Small intestine (tissue), 16 donors: ENCODE measurements at places on chromosomes 1 and 21. TPM values are rescaled to one million over a fixed set of nuclear protein-coding genes. Genes with fewer than 3 reads are reported as not detected.

GRCh38 chr1:247111700-247112478 lies 7.7 kb upstream of the ZNF669 start:
- no peaks in the 10 kb centered on the region for H3K4me1 ChIP-seq
- DNase-seq = peak; percentile 20
- peaks cover 4% of the 10 kb centered on the region for H3K27me3 ChIP-seq

GRCh38 chr1:229159668-229160544 lies 111.0 kb upstream of the RAB4A start:
- no peak overlapping the region for H3K4me3 ChIP-seq
- DNase-seq = no peak
- H3K36me3 ChIP-seq = no peaks in the 10 kb centered on the region
- no peaks in the 10 kb centered on the region for H3K27me3 ChIP-seq

- no peaks in the 10 kb centered on the region for H3K36me3 ChIP-seq
- no peak overlapping the region for H3K27ac ChIP-seq
- H3K4me3 ChIP-seq = no peak overlapping the region
- no peak for DNase-seq
These were observed 54.0 kb downstream of the COLGALT2 start for GRCh38 chr1:183983371-183984105.

GRCh38 chr1:32208891-32209328 lies at the start of gene DCDC2B:
Gene DCDC2B (plus strand): TSS chr1:32209089. CDS start chr1:32209094, 5 bp downstream.
- H3K4me3 ChIP-seq = no peak within 1 kb of the TSS
- no peaks in the 10 kb centered on the region for H3K36me3 ChIP-seq
- peaks cover 4% of the 10 kb centered on the region for H3K4me1 ChIP-seq
- H3K27me3 ChIP-seq = no peaks in the 10 kb centered on the region
- H3K27ac ChIP-seq = peak within 1 kb of the TSS; percentile 34

DNA sequence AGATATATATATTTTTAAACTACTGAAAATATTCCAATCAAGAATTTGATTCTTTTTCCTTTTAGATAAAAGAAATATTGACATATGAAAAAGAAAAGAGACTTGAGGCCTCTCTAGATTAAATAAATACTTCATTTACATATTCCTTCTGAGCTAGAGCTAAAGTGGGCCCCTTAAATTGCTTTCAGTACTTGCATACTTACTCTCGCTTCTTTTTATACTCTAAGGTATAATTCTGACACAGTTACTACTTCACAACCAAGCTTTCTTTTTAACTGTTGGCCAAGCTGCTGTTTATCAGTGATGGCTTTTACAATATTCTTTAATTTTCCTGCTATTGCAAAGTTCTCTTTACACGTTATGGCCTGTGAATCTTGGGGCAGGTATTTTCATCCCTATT lies 24.6 kb downstream of the EXTL2 start:
- H3K36me3 ChIP-seq = no peaks in the 10 kb centered on the region
- H3K27ac ChIP-seq = no peak overlapping the region
- no peak for DNase-seq
- H3K27me3 ChIP-seq = no peaks in the 10 kb centered on the region
- H3K4me3 ChIP-seq = no peak overlapping the region
- H3K4me1 ChIP-seq = no peaks in the 10 kb centered on the region

DNA sequence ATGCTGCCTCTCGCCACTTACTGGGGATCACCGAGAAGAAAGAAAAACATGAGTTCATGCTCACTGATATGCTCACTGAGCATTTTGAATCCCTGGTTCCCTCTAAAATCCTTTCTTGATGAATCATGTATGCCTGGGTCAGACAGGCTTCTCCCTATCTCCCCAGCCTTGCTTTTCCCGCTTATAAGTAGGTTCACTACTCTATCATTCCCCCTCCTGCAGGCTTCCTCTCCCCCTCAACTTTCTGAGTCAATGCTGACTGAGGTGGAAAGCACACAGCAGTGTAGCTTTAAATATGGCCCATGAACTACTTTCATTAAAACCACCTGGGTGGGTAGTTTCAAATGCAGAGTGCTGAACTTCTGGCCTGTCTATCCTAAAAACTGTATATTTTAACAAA lies 41.7 kb downstream of the FMO4 start:
- H3K4me1 ChIP-seq = no peaks in the 10 kb centered on the region
- peaks cover 2% of the 10 kb centered on the region for H3K27me3 ChIP-seq
- H3K4me3 ChIP-seq = no peak overlapping the region
- H3K27ac ChIP-seq = no peak overlapping the region
- H3K36me3 ChIP-seq = no peaks in the 10 kb centered on the region

- H3K4me1 ChIP-seq = no peaks in the 10 kb centered on the region
- H3K36me3 ChIP-seq = no peaks in the 10 kb centered on the region
- H3K4me3 ChIP-seq = no peak overlapping the region
These were observed 45.3 kb downstream of the EIF2D start for GRCh38 chr1:206566999-206567398.

DNA sequence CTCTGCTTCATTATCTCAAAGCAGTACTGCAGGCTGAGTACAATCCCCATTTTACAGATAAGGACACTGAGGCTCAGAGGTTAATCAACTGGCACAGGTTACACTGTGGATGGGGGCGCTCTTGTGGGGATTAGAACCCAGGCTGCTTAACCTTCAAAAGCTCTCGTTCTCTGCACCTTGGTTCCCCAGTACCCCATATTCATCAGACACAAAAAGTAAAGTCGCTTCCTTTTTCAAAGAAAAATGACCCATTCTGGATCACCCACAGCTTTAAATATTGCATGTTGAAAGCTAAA lies 20.5 kb downstream of the SSBP3 start:
- no peak overlapping the region for H3K27ac ChIP-seq
- no peak overlapping the region for H3K4me3 ChIP-seq
- H3K4me1 ChIP-seq = peaks cover 17% of the 10 kb centered on the region
- no peaks in the 10 kb centered on the region for H3K36me3 ChIP-seq
- no peaks in the 10 kb centered on the region for H3K27me3 ChIP-seq

GRCh38 chr1:10685196-10685807 lies 111.1 kb downstream of the CASZ1 start:
- DNase-seq = no peak
- H3K27me3 ChIP-seq = no peaks in the 10 kb centered on the region
- H3K4me1 ChIP-seq = peaks cover 8% of the 10 kb centered on the region
- no peak overlapping the region for H3K4me3 ChIP-seq
- H3K27ac ChIP-seq = no peak overlapping the region

DNA sequence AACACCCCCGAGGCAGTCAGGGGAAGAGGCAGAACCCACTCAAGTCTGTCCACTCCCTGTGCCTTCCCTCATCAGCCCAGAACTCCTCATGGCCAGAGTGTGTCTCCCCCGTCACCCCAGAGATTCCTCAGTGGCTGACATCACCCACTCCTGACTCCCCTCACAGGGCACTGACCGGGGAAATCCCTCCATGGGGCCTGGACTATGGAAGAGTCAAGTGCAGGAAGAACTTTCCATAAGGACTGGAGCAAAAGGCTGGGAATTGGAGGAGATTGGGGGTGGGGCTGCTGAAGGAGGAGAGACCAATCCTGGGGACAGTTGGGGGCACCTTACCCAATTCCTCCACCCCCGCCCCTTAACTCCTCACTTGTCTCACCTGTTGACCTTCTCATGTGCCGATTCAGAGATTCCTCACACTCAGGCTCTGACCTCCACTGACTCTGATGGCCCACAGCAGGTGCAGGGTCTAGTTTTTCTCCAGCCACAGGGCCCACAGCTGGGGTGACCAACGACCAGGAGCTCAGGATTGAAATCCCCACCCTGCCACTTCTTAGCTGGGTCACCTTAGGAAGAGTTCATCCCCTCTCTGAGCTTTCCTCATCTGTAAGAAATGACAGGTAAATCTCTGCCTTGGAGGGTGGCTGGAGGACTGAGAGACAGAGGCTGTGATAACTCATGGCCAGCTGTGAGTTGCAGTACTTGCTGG lies 481 bp upstream of the EXTL1 start:
- peaks cover 10% of the 10 kb centered on the region for H3K4me1 ChIP-seq
- H3K36me3 ChIP-seq = no peaks in the 10 kb centered on the region
- no peak overlapping the region for H3K4me3 ChIP-seq
- no peak for DNase-seq

DNA sequence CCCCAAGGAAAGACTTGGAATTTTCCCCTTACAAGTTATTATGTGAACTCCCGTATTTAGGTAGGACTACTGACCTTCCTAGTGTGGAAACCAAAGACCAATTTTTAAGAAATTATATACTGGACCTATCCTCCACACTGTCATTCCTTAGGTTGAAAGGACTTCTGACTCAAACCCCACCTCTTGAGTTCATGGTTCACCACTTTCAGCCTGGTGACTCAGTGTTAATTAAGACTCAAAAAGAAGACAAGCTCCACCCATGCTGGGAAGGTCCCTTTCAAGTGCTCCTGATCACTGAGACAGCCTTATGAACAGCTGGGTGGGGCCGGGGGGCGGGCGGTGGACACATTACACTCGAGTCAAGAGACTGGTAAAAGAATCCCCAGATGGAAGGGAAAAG lies 113.2 kb downstream of the LRRC53 start:
- H3K4me1 ChIP-seq = no peaks in the 10 kb centered on the region
- H3K27ac ChIP-seq = no peak overlapping the region
- DNase-seq = no peak
- H3K36me3 ChIP-seq = no peaks in the 10 kb centered on the region

TCP10L gene
- polyA plus RNA-seq = not detected

RBP7 gene
- 2.5 TPM for polyA plus RNA-seq

HES3 gene
- not detected for polyA plus RNA-seq

RGS16 gene
- 2.8 TPM for polyA plus RNA-seq

LRRC71 gene
- polyA plus RNA-seq = 0.07 TPM
